ENCODE measurements at places on chromosomes 1 and 21.

GRCh38 chr1:145804235-145805045 lies 19.5 kb downstream of the RNF115 start:
- no peak for DNase-seq
- H3K27ac ChIP-seq: no peak overlapping the region

DNA sequence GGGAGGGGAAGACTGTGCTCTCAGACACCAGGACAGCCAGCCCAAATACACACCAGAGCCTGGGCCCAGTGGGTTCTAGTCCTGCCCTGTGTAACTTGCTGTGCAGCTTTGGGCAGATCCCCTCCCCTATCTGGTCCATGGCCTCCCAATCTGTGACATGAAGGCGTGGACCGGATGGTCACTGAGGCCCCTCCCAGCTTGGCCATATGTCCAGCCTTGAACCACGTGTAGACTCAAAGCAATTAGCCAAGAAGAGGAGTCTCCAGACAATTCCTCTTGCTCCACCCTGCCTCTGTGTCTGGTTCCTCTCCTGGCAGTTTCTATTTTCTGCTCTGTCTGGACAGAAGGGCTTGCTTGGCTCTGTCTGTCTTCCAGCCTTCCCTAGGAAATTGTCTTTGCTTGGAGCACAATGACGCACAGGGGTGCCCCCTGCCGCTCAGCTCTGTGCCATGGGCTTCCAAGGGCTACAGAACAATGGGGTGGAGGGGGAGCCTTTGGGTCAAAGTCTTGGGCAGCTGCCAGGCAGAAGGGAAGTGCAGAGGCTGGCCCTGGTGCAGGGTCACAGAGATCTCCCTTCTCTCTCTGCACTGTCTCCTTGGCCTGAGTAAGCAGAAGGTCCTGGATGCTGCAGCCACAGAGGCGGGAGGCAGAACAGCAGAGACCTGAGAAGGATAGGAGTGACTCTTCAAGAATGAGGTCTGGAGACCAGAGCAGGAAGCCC lies 66.1 kb downstream of the TENT5C start:
- H3K27ac ChIP-seq: peak overlapping the region; percentile 36
- no peaks in the 10 kb centered on the region for H3K27me3 ChIP-seq
- no peak overlapping the region for H3K4me3 ChIP-seq

- no peak for DNase-seq
- no peaks in the 10 kb centered on the region for H3K27me3 ChIP-seq
- no peaks in the 10 kb centered on the region for H3K4me1 ChIP-seq
- no peak overlapping the region for H3K4me3 ChIP-seq
Measured at GRCh38 chr21:38503583-38503982, 5.3 kb upstream of the ERG start.

- no peaks in the 10 kb centered on the region for H3K27me3 ChIP-seq
- H3K27ac ChIP-seq: peak overlapping the region; percentile 79
- H3K4me1 ChIP-seq: peaks cover 34% of the 10 kb centered on the region
- DNase-seq: no peak
Measured at GRCh38 chr21:36186506-36187399, 30.1 kb downstream of the DOP1B start.

DNA sequence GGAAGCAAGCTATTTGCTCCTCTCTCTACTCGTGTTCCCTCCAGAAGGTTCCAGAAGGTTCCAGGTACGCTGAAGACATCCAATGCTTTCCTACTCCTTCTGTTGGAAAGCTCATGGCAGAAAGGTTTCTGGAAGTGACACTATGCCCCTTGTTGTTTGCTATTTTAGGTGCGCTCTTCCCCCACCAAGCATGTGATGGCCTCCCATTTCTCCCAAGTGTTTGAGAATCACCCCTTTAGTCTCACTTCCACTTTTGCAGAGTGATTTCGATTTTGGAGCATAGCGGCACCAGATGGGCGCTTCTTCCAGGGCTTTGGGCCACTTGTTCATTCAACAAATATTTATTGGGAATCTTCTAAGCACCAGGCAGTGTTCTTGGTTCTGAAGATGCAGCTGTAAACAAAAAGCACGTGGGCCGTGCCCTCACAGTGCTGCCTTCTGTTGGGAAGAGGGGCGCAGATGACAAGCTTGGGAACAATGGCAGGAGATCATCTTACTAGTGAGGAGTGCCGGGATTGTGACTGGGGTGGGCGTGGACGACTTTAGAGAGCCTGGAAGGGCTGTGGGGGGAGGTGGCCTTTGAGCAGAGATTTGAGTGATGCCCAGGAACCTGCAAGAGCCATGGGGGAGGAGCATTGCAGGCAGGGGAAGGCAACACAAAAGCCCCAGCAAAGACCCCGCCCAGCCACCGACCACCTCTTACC lies 43.0 kb upstream of the TARDBP start:
- H3K27me3 ChIP-seq: no peaks in the 10 kb centered on the region
- H3K27ac ChIP-seq: no peak overlapping the region
- H3K36me3 ChIP-seq: no peaks in the 10 kb centered on the region
- no peak overlapping the region for H3K4me3 ChIP-seq

DNA sequence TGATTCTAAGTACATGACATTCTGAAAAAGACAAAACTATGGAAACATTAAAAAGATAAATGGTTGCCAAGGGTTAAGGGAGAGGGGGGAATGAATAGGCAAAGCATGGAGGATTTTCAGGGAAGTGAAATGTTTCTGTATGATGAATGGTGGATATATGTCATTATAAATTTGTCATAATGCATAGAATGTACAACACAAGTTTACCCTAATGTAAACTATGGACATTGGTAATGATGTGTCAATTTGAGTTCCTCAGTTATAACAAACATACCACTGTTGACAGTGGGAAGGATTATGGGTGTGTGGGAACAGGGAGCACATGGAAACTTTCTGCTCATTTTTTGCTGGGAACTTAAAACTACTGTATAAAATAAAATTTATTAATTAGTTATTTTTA lies 427.1 kb upstream of the ESRRG start:
- no peaks in the 10 kb centered on the region for H3K36me3 ChIP-seq
- no peak overlapping the region for H3K4me3 ChIP-seq
- H3K27ac ChIP-seq: no peak overlapping the region

- H3K36me3 ChIP-seq: no peaks in the 10 kb centered on the region
- H3K4me1 ChIP-seq: no peaks in the 10 kb centered on the region
- no peak for DNase-seq
- H3K27ac ChIP-seq: no peak overlapping the region
- H3K27me3 ChIP-seq: no peaks in the 10 kb centered on the region
- H3K4me3 ChIP-seq: no peak overlapping the region
Measured at GRCh38 chr1:97417661-97418060, 503.2 kb downstream of the DPYD start.

- no peaks in the 10 kb centered on the region for H3K36me3 ChIP-seq
- DNase-seq: no peak
- H3K4me3 ChIP-seq: no peak overlapping the region
- H3K4me1 ChIP-seq: no peaks in the 10 kb centered on the region
Measured at GRCh38 chr21:32020564-32020963, 147.7 kb downstream of the HUNK start.

GRCh38 chr21:38718481-38718880 lies 87.2 kb upstream of the ETS2 start:
- H3K4me1 ChIP-seq: no peaks in the 10 kb centered on the region
- no peak for DNase-seq
- H3K27ac ChIP-seq: no peak overlapping the region
- H3K4me3 ChIP-seq: no peak overlapping the region
- no peaks in the 10 kb centered on the region for H3K27me3 ChIP-seq
- H3K36me3 ChIP-seq: no peaks in the 10 kb centered on the region

- DNase-seq: peak; percentile 23
- H3K4me1 ChIP-seq: peaks cover 14% of the 10 kb centered on the region
- H3K4me3 ChIP-seq: no peak overlapping the region
- H3K27me3 ChIP-seq: no peaks in the 10 kb centered on the region
- H3K27ac ChIP-seq: peak overlapping the region; percentile 54
Measured at GRCh38 chr1:91916811-91917460, 31.0 kb upstream of the TGFBR3 start.

- no peak for DNase-seq
- no peak overlapping the region for H3K4me3 ChIP-seq
- H3K4me1 ChIP-seq: peaks cover 46% of the 10 kb centered on the region
- H3K27ac ChIP-seq: peak overlapping the region; percentile 75
- no peaks in the 10 kb centered on the region for H3K27me3 ChIP-seq
Measured at GRCh38 chr1:225879521-225880221, 2.5 kb downstream of the TMEM63A start.

GRCh38 chr1:203225071-203225470 lies 4.4 kb downstream of the CHIT1 start:
- no peak for DNase-seq
- no peaks in the 10 kb centered on the region for H3K27me3 ChIP-seq
- no peaks in the 10 kb centered on the region for H3K36me3 ChIP-seq
- no peaks in the 10 kb centered on the region for H3K4me1 ChIP-seq
- no peak overlapping the region for H3K4me3 ChIP-seq

- peak; percentile 68 for DNase-seq
- H3K4me3 ChIP-seq: peak overlapping the region; percentile 99
- no peaks in the 10 kb centered on the region for H3K27me3 ChIP-seq
- no peaks in the 10 kb centered on the region for H3K4me1 ChIP-seq
Measured at GRCh38 chr1:160261556-160261892, 825 bp downstream of the DCAF8 start.

- DNase-seq: no peak
- peak overlapping the region; percentile 48 for H3K27ac ChIP-seq
- no peaks in the 10 kb centered on the region for H3K27me3 ChIP-seq
- no peaks in the 10 kb centered on the region for H3K36me3 ChIP-seq
Measured at GRCh38 chr1:32273391-32274208, 18.3 kb upstream of the HDAC1 start.

- DNase-seq: no peak
- H3K36me3 ChIP-seq: no peaks in the 10 kb centered on the region
- no peak overlapping the region for H3K4me3 ChIP-seq
- no peak overlapping the region for H3K27ac ChIP-seq
- H3K27me3 ChIP-seq: no peaks in the 10 kb centered on the region
Measured at GRCh38 chr1:10063878-10064277, 31.1 kb downstream of the UBE4B start.

- H3K4me3 ChIP-seq: peak within 1 kb of the TSS; percentile 46
- DNase-seq: peak; percentile 44
- no peaks in the 10 kb centered on the region for H3K4me1 ChIP-seq
- H3K27ac ChIP-seq: no peak within 1 kb of the TSS
- H3K27me3 ChIP-seq: no peaks in the 10 kb centered on the region
Measured at GRCh38 chr1:186828611-186829454, at the start of gene PLA2G4A. PLA2G4A (plus strand) TSS chr1:186828949; CDS start chr1:186854355, 25,406 bp downstream.

- no peak overlapping the region for H3K4me3 ChIP-seq
- no peaks in the 10 kb centered on the region for H3K27me3 ChIP-seq
- H3K27ac ChIP-seq: peak overlapping the region; percentile 88
- H3K4me1 ChIP-seq: peaks cover 51% of the 10 kb centered on the region
- no peaks in the 10 kb centered on the region for H3K36me3 ChIP-seq
Measured at GRCh38 chr1:202086579-202087350, 36.0 kb upstream of the GPR37L1 start.

- no peaks in the 10 kb centered on the region for H3K36me3 ChIP-seq
- no peaks in the 10 kb centered on the region for H3K27me3 ChIP-seq
- no peak overlapping the region for H3K27ac ChIP-seq
- H3K4me3 ChIP-seq: no peak overlapping the region
Measured at GRCh38 chr1:96834986-96835385, 113.4 kb downstream of the PTBP2 start.

DNA sequence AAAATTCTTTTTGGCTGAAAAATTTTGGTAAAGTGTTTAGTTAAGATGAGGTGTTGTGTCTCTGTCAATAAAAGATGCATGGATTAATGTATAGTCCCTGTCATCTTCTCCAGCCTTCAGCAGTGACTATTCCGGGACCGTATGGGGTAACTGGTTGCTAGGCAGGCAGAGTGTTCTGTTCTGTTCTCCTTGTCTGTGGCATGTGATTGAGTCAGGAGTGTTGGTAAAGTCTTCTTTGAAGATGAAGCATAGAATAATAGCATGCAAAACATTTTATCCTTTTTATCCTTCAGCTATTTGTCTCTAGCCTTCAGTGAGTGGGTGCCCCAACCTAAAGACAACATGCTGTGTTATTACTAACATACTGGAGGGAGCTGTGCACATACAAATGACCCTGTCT lies 74.6 kb downstream of the RGL1 start:
- H3K27ac ChIP-seq: peak overlapping the region; percentile 97
- H3K4me1 ChIP-seq: peaks cover 43% of the 10 kb centered on the region
- no peak for DNase-seq
- H3K36me3 ChIP-seq: no peaks in the 10 kb centered on the region
- H3K27me3 ChIP-seq: no peaks in the 10 kb centered on the region

DNA sequence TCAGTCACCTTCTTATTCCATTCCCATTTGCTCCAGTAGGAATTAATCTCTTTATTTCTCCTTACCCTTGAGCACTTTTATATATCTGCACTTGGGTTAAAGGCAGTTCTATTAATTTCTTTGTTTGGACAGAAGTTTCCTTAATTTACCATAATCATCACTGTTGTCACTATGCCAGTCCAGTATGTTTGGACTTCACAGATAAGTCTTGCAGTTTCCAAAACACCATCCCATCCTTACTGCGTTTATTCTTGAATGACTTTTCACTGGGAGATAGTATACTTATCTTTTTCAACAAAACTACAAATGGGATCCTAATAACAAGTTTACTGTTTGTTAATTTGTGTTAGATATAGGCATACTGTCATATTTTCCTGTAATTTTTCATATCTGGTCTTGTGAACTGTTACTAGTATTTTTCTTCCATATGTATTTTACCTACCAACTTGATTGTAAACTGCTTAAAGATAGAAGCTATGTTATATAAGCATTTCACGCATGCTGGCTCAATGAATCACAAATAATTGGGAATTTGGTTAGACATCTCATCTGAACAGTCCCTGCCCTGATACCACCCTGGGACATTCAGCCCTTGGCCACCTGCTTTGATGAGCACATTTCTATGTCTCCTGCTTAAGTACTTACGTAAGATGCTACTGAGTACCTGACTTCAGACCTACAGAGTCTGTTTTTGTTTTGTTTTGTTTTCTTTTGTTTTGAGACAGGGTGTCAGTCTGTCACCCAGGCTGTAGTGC lies 78.2 kb downstream of the OLFML2B start:
- no peak overlapping the region for H3K27ac ChIP-seq
- DNase-seq: no peak
- H3K4me1 ChIP-seq: no peaks in the 10 kb centered on the region
- no peaks in the 10 kb centered on the region for H3K36me3 ChIP-seq

All from Caco-2 (cell line).